ENCODE measurements at places on chromosomes 7 and 10.

DNA sequence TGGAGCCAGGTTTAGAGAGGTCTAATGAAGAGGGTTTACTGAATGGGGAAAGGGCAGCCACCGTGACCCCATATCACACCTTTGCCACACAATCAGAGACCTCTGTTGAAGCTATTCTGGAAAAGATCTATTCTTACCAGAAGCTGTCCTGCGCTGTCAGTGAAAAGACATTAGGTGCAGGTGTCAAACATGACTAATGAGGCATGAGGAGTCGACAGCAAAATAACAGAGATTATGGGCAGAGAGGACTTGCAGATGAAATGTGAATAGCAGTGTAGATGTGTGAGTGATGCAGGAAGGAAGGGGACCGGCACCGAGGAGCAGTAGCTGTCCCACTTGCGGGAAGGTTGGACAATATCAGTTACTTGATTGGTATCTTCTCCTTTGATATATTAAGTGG lies 627.7 kb upstream of the GALNT17 start:
- DNase-seq, result no peak

- DNase-seq, result peak; percentile 66
Observed at GRCh38 chr10:76282061-76283025, 850.9 kb downstream of the LRMDA start.

DNA sequence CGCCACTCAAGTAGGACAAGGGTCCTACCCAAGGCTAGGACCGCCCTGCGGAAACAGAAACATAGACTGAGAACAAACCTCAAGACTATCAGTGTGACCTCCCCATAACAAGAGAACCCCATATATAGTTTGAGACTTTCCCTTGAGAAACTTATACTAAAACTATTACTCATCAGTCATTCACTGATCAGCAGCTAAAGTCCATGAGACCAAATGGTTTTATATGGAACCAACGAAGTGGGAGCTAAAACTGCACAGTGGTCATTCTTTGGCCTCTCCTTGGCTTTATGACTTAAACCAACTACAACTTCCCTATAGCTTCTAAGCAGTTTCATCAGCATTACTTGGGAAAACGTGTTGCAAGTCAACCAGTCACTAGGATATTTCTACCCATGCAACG lies 13.7 kb upstream of the ZSCAN21 start:
- no peak for DNase-seq

DNA sequence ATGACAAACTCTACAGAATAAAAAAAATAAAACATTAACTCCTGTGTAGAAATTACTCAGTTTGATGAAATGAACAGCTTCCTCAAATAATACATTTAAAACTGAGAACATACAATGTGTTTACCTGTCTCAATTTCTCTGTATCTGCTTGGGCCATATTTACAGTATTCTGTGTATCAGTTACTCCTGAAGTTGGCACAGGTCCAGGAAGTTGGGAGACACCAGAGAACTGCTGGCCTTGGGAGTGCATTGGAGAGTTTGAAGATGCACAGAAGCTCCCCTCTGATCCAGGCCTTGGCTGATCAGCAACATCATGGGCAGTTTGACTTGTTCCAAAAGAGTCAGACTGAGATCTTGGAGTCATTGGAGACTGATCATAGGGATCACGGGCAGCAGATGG lies 155.1 kb downstream of the GALNT11 start:
- peak; percentile 13 for DNase-seq

DNA sequence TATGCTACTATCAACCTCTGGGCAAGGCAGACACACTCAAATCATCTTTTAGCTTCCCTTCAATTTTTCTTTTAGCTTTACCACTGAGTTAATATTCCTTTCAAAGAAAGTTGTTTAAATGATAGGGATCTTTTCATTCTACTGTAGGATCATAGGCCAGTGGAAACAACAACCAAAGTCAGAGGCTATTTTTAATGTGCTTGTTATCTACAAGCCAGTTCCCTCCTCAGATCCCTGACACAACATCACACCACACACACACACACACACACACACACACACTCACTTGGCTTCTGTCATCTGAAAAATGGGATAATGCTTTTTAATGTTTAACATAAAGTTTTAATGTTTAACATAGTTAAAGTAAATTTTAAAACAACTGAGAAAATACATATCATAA lies 106.7 kb upstream of the CAV2 start:
- DNase-seq, result no peak
